A549 treated with CpdA at 1 μM for 4 hours (cell line): ENCODE measurements at places on chromosomes 6 and 20. TPM values are rescaled to one million over a fixed set of nuclear protein-coding genes. Genes with fewer than 3 reads are reported as not detected.

The MYCT1 gene
- total RNA-seq = 0.03 to 0.10 TPM (median 0.06 TPM) in 4 of 5 replicates, not detected in the other

The TGM3 gene
- 0.03 to 0.21 TPM (median 0.07 TPM) in 3 of 5 replicates, not detected in the others for total RNA-seq

The HS3ST5 gene
- total RNA-seq = not detected in 5 replicates

The CITED2 gene
- total RNA-seq = 16.3 to 23.3 TPM (median 19.8 TPM) in 5 replicates

The CCR6 gene
- total RNA-seq = 0.05 TPM in 1 of 5 replicates, not detected in the others

The RARS2 gene
- 19.4 to 23.5 TPM (median 20.2 TPM) in 5 replicates for total RNA-seq

The PPP1R16B gene
- total RNA-seq = 0.09 to 0.14 TPM (median 0.13 TPM) in 5 replicates

The MTFR2 gene
- total RNA-seq = 9.9 to 12.2 TPM (median 11.5 TPM) in 5 replicates

The CALHM6 gene
- not detected in 5 replicates for total RNA-seq

The LCA5 gene
- total RNA-seq = 0.58 to 1.5 TPM (median 0.90 TPM) in 5 replicates

The LIN28B gene
- total RNA-seq = 1.2 to 2.1 TPM (median 1.5 TPM) in 5 replicates

The IL17A gene
- total RNA-seq = not detected in 5 replicates

The CEP85L gene
- 1.1 to 1.7 TPM (median 1.6 TPM) in 5 replicates for total RNA-seq

The SNAI1 gene
- 11.6 to 21.6 TPM (median 19.3 TPM) in 5 replicates for total RNA-seq

The KCNQ5 gene
- 1.7 to 3.4 TPM (median 1.9 TPM) in 5 replicates for total RNA-seq

The TCF21 gene
- total RNA-seq = 0.03 to 0.07 TPM (median 0.06 TPM) in 4 of 5 replicates, not detected in the other

The RAMACL gene
- total RNA-seq = 0.05 to 0.23 TPM (median 0.12 TPM) in 5 replicates

The C6orf163 gene
- total RNA-seq = 0.24 to 0.54 TPM (median 0.27 TPM) in 5 replicates

The QKI gene
- total RNA-seq = 35.3 to 81.2 TPM (median 50.3 TPM) in 5 replicates

The F13A1 gene
- total RNA-seq = not detected in 5 replicates

The ATAT1 gene
- 5.1 to 6.5 TPM (median 6.0 TPM) in 5 replicates for total RNA-seq

The CCN5 gene
- total RNA-seq = 23.9 to 36.6 TPM (median 26.9 TPM) in 5 replicates

The IRF4 gene
- total RNA-seq = 0.08 to 0.30 TPM (median 0.14 TPM) in 5 replicates

The DACT2 gene
- total RNA-seq = 0.27 to 0.57 TPM (median 0.50 TPM) in 5 replicates

The ACTR5 gene
- 9.1 to 10.7 TPM (median 10.4 TPM) in 5 replicates for total RNA-seq

The SLC35D3 gene
- total RNA-seq = 0.06 to 0.15 TPM (median 0.06 TPM) in 4 of 5 replicates, not detected in the other

The MYLK4 gene
- total RNA-seq = 0.10 to 0.15 TPM (median 0.12 TPM) in 5 replicates

The SLC22A16 gene
- total RNA-seq = not detected in 5 replicates

The SIRPB1 gene
- total RNA-seq = 0.57 to 0.80 TPM (median 0.65 TPM) in 5 replicates

The PAX1 gene
- 0.09 TPM in 1 of 5 replicates, not detected in the others for total RNA-seq

The EDN3 gene
- 0.03 to 0.10 TPM (median 0.08 TPM) in 3 of 5 replicates, not detected in the others for total RNA-seq

The OR12D3 gene
- total RNA-seq = not detected in 5 replicates

The OPN5 gene
- total RNA-seq = not detected in 5 replicates

The LTB gene
- 0.27 to 0.39 TPM (median 0.35 TPM) in 5 replicates for total RNA-seq

The IMPG1 gene
- total RNA-seq = not detected in 5 replicates

The LIME1 gene
- 6.2 to 10.5 TPM (median 8.5 TPM) in 5 replicates for total RNA-seq

The COL21A1 gene
- total RNA-seq = 0.53 to 0.99 TPM (median 0.79 TPM) in 5 replicates

The EMILIN3 gene
- 0.25 to 0.48 TPM (median 0.40 TPM) in 5 replicates for total RNA-seq

The LY6G6F gene
- not detected in 5 replicates for total RNA-seq

The SYS1 gene
- total RNA-seq = 22.9 to 37.0 TPM (median 31.5 TPM) in 5 replicates

The RING1 gene
- 18.0 to 27.4 TPM (median 24.9 TPM) in 5 replicates for total RNA-seq

The TRERF1 gene
- 6.8 to 8.8 TPM (median 8.0 TPM) in 5 replicates for total RNA-seq

The TAAR8 gene
- total RNA-seq = not detected in 5 replicates

The MARCKS gene
- 15.6 to 26.2 TPM (median 20.5 TPM) in 5 replicates for total RNA-seq

The SEL1L2 gene
- total RNA-seq = not detected in 5 replicates

The LY6G5C gene
- 0.51 to 2.4 TPM (median 1.4 TPM) in 5 replicates for total RNA-seq

The EPPIN gene
- total RNA-seq = not detected in 5 replicates

The SCUBE3 gene
- 0.05 to 0.12 TPM (median 0.07 TPM) in 5 replicates for total RNA-seq

The CGA gene
- total RNA-seq = 0.08 to 0.15 TPM in 2 of 5 replicates, not detected in the others

The MAK gene
- 0.11 to 0.33 TPM (median 0.17 TPM) in 5 replicates for total RNA-seq

The CASP8AP2 gene
- total RNA-seq = 4.9 to 7.6 TPM (median 5.8 TPM) in 5 replicates

The PRDM13 gene
- 0.72 to 1.1 TPM (median 1.0 TPM) in 5 replicates for total RNA-seq

The FOXF2 gene
- total RNA-seq = 17.7 to 24.2 TPM (median 23.0 TPM) in 5 replicates

The FHL5 gene
- not detected in 5 replicates for total RNA-seq

The ASIP gene
- total RNA-seq = not detected in 5 replicates
